Right ventricle myocardium superior (tissue), 1 donor: ENCODE measurements at places on chromosomes 6 and 20. TPM values are rescaled to one million over a fixed set of nuclear protein-coding genes. Genes with fewer than 3 reads are reported as not detected.

GRCh38 chr6:33428224-33428965 lies 8.5 kb downstream of the SYNGAP1 start:
- peak; percentile 48 for DNase-seq

DNA sequence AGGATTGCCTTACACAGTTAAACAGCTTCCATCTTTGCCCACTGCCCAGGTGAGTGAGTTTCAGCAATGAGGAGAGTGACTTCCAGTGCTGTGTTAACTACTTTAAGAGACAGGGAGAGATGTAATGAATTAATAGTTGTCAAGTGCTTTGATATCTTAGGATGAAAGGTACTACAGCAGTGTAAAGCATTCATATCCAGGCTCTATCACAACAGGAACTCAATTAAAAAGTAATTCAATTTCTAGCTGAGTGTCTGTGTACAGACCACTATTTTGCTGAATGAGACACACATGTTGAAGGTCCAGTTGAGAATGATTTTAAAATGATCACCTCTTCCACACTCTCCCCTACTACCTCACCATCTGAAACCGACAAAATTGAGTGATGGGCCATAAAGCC lies 70.7 kb upstream of the BEND3 start:
- no peak for DNase-seq

DNA sequence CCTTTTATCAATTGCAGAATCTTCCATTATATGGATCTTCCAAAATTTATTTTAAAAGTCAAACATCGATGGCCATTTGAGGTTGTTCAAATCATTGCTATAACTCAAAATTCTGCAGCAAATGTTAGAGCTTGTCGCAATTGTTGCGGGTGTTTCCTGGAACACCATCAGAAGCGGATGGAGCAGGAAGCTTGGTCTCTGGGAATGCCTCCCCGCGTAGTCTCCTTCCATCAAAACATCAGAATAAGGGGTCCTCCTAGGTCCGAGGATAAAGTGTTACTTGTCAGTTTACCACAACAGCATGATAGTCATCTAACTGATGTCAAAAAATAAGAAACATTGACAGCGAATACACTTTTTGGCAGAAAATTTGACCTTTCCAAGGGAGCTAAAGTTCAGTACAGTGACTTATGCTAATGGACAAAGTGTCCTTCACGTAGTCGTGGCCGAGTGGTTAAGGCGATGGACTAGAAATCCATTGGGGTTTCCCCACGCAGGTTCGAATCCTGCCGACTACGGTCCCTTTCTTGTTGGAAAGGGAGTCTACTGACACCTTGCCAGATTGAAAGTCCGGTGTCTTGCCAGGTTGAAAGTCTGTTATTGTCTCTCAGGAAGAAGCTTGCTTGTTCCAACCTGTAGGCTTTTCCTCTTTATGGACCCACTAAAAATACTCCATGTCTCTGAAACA lies 59.0 kb upstream of the ZNF184 start:
- no peak for DNase-seq

The APOBEC2 gene
- 211 TPM for total RNA-seq

DNA sequence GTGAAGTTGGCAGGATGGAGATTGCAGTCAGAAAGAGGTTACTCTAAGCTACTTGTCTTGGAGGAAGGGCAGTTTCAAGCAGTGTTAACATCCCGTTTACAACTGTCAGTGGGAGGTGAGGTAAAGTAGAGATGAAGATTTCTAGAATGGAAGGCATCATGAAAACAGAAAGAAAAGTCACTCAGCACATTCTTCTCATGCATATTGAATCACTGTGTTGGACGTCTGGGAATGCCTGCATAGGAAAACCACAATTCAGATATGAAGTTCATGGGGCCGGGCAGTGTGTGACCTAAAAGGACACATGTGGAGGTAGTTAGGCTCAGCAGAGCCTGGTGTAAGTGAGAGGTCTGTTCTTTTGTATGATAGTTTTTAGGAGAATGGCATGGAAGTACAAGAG lies 73.5 kb upstream of the LAMP5 start:
- no peak for DNase-seq

- DNase-seq, result no peak
These were observed 169.8 kb downstream of the BACH2 start for GRCh38 chr6:90126839-90127238.

DNA sequence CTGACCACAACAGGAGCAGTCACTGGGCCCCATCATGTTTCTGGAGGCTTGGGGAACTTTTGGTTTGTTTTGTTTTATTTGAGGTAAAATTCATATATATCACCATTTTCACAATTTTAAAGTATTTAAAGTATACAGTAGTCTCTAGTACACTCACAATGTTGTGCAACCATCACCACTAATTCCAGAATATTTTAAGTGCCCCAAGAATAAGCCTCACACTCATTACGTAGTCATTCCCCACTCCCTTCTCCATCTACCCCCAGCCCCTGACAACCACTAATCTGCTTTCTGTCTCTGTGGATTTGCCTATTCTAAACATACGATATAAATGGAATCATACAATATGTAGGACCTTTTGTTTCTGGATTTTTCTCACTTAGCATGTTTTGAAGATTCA lies 29.0 kb downstream of the RTN4IP1 start:
- no peak for DNase-seq

- no peak for DNase-seq
These were observed 381 bp downstream of the MAP3K7 start for GRCh38 chr6:90586546-90586835.

The TMEM217 gene
- not detected for total RNA-seq

DNA sequence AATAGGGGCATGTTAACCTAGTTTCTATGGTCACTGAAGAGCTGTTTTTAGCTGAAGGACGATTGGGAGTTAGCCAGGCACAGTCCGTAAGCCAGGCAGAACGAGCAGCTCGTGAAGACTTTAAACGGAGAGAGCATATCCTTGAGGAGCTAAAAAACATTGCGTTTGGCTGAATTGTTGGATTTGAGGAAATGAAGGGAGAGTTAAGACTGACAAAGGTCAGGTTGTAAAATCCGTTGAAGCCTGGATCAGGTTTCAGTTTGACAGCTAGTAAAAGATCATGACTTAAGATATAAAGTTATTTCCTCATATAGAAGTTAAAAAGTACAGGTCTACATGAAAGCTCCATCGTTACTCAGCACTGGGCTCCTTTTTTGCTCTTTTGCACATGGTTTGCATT lies 2.8 kb downstream of the DBNDD2 start:
- no peak for DNase-seq

DNA sequence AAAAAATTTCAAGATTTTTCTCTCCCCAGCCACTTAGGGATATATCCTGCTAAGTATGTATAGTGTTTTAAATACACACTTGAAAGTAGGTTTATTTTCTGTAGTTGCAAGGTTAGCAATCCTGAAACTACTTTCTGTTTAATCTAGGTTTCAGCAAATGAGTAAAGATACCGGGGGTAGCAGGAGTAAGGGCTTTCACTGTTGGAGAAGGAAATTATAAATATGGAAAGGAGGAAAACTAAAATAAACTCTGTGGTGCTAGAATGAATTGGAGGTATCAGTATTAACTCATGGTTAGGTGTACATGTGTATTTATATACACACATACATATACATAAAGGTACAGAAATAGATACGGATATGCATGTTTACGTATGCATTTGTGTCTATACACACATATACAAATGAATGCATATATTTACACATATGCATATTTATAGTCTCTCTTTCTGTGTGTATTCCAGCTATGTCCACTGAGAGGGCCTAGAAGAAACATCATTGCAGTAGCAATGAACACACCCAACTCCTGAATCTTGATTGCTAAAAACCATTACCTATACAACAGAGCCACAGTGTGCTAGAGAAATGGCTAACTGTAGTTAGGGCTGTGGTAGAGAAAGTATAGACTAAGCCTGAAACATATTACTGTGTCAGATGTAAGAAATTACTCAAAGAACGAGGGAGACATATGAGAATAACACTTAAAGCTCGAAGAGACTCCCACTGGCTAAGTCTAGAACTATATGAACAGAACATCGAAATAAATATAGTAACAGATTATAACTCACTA lies 95.9 kb upstream of the EMILIN3 start:
- DNase-seq, result no peak

DNA sequence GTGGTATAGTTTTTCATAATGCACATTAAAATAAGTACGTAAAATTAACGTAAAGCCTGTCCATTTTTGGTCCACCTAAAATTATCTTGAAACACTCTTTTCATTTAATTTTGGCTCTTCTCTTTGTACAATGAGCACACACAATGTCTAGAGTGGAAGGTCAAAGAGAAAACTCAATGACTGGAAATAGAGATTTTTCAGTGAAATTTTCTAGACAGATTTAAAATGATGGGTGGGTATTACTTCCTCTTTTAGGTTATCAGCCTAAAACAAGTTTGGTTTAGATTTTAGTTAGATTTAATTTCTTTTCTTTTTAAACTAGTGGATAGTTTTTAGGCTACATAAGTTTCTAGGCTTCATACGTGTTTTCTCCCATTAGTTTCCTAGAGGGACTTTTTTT lies 24.9 kb downstream of the DSE start:
- no peak for DNase-seq

The RIMS1 gene
- 0.91 TPM for total RNA-seq

- no peak for DNase-seq
These were observed 3.0 kb upstream of the PHACTR2 start for GRCh38 chr6:143674483-143675381.

DNA sequence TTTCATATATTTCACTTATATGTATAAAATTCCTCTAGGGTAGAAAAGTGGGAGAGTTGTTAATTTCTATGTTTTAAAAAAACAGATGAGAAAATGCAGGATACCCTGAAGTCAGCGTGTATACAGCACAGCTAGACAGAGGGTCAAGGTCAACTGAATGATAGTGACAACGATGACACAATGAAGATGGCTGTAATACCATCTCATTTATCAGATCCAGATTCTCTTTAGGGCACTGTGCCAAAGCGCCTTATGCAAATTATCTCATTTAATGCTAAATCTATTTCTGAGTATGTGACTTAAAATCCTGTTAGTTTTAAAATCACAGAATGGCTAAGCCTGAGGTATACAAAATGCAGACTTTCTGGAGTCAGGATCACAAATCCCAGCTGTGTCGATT lies 431.4 kb upstream of the RUNX2 start:
- DNase-seq, result no peak

GRCh38 chr20:37917461-37917860 lies 14.5 kb downstream of the VSTM2L start:
- no peak for DNase-seq

The YTHDF1 gene
- total RNA-seq, result 21.1 TPM

DNA sequence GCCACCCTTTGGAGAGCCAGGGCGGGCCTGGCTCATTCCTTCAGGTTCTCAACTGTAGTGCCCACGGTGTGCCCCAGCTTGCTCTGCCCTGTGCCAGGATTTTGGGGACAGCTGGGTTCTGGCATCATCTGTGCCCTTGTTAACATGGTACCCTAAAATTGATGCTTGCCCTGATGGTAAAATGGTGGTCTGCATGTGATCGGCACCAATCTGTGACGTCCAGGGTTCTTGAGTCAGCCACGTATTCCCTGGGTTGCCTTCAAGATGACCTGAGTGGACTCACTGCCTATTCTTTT lies 31.2 kb upstream of the APCDD1L start:
- no peak for DNase-seq

- DNase-seq, result peak; percentile 52
These were observed 42.9 kb upstream of the FAM83D start for GRCh38 chr20:38883081-38883980.

DNA sequence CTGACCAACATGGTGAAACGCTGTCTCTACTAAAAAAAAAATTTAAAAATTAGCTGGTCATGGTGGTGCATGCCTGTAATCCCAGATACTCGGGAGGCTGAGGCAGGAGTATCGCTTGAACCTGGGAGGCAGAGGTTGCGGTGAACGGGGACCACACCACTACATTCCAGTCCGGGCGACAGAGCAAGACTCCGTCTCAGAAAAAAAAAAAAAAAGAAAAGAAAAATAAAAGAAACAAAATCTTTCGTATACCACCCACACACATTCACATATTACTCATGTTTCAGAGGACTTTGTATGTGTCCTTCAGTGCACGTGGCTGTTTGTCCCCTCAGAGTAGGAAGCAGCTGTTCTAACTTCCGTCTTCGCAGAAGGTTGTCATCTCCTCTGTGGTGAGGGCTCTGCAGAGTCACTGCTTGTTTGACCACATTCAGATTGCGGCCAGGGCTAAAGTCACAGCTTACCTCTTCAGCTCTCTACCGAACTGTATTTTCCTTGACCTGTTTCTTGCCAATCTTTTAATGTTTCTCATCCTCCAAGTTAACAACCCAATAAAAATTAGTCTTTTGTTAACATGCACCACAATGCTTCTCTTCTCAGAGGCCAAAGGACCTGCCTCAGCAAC lies 36.6 kb upstream of the HIVEP1 start:
- DNase-seq, result no peak

DNA sequence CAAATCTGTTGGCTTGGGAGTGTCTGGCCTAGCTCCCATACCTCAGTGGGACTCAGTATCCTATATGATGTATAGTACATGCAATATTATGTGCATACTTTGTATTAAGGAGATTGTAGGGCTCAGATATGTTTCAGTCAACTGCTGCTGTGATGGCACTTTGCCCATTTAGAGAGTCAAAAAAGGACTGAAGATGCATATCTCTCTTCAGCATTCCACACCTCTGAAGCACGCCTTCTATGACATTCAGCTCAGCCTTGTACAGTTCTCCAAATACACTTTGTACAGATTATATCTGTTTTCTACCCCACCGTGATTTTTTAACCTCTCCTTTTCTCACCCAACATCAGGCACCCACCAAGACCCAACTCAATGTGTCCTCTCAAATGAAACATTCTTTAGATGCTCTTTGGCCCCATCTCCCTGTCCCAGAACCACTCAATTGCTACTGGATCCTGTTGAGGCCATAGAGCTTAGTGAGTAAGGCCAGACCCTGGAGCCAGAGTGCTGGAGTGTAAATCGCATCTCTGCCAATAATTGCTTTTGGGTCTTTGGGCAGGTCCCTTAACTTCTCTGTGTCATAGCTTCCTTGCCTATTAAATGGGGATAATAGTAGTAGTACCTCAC lies 15.6 kb downstream of the ENPP1 start:
- no peak for DNase-seq

- DNase-seq, result no peak
These were observed 102.2 kb upstream of the EXOC2 start for GRCh38 chr6:795046-795685.

DNA sequence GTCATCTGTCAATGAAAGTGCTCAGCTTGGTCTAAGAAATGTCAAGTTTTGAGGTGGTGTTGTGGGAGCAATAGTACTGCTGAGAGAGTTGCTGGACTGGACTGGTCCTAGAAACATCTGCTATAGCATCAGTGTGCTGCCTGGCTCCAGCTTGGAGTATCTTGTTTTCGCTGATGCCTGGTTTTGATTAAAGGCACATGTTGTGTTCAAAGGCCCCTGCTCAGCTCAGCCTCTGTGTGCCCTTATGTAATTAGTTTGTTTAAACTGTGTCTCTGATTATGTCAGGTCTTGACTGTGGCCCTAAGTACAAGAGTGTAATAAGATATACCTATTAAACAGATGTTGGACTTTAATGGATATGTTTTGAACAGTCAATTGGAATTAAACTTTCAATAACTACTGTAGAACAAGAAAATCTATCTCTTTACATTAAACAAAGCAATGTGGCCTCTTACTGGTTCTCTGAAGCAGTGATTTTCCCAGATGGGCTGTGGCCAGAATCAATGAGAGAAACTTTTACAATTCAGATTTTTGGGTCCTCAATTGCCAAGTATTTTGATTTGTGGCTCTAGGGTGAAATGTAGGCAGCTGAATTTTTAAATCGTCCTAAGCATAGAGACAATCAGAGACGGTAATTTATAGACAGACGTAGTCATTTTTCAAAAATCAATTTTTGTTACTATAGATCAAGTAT lies 668.2 kb downstream of the DHX35 start:
- no peak for DNase-seq

GRCh38 chr6:78513856-78514255 lies 353.5 kb upstream of the IRAK1BP1 start:
- no peak for DNase-seq
